Lung (tissue), 17 donors: ENCODE measurements at places on chromosomes 5 and 9. TPM values are rescaled to one million over a fixed set of nuclear protein-coding genes. Genes with fewer than 3 reads are reported as not detected.

The SPINK4 gene
- polyA plus RNA-seq = not detected

The POLK gene
- polyA plus RNA-seq = 6.6 TPM

The BARHL1 gene
- not detected for polyA plus RNA-seq

The ARL15 gene
- polyA plus RNA-seq = 5.7 TPM

The UGT3A1 gene
- polyA plus RNA-seq = not detected

The SPEF2 gene
- 2.7 TPM for polyA plus RNA-seq

The GPR21 gene
- 0.03 TPM for polyA plus RNA-seq
